Stimulated activated CD4-positive, alpha-beta T cell treated with anti-CD3 and anti-CD28 coated beads, TNF-alpha, amount 100 ng/mL, for 1 hour (primary cell): ENCODE measurements at places on chromosomes 12 and 14.
A peak's percentile ranks its signal among the peaks of the same experiment; 100 is the strongest.

DNA sequence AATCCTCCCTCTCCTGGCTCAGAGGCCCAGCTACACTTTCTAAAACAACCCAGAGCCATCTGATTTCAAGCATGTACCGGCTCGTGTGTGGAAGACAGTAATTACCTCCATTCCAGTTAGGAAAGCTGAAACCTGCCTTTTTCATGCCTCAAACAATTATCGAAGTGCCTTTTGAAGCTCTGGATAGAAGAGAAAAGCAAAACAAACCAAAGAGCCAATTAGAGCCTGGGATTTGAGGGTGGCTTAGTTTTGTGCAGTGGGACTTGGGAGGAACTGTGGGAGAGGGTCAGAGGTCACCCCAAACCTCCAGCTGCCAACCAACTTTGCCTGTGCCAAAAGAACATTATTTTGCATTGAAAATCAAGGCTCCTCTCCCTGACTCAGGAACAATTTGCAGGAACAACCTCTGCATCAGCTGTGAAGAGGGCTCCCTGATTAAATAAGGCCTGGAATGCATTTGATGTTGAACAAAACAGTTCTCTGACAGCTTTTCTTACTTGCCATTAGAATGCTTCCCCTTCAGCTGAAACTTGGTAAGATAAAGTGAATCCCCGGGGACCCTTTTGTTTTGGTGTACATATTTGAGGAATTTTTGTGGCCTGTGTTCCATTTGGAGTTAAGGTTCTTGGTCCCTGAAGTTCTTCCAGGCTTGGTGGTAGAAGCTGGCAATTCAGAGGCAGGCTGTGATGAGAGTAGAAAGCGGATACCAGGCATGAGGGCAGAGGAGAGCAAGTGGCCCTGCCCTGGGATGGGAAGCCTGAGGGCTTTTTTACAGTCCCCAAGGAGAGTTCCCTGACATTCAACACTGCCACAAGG, 270.1 kb downstream of the ZFP36L1 start:
- no peak for DNase-seq

DNA sequence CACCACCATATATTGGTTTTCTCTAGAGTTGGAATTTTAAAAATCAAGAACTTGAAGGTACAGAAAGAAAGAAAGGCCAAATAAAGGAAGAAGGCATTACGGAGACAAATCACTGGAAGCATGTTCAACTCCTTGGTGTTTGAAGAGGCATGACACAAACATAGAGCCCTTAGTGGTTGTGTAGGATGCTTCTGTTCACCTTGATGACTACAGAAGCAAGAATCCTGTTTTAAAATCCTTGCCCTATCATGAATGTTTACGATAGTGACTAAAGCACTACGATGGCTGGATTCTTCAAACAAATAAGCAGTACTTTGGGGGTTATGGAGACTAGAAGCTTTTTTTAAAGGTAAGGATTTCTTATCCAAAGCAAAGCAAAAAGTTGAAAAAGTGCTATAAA, 10.3 kb upstream of the ISM2 start:
- no peak for DNase-seq

- peak; percentile 66 for DNase-seq
These were observed 473.0 kb downstream of the DPF3 start for GRCh38 chr14:72420749-72421474.

GRCh38 chr14:59344691-59345455, 120.3 kb downstream of the GPR135 start:
- no peak for DNase-seq

DNA sequence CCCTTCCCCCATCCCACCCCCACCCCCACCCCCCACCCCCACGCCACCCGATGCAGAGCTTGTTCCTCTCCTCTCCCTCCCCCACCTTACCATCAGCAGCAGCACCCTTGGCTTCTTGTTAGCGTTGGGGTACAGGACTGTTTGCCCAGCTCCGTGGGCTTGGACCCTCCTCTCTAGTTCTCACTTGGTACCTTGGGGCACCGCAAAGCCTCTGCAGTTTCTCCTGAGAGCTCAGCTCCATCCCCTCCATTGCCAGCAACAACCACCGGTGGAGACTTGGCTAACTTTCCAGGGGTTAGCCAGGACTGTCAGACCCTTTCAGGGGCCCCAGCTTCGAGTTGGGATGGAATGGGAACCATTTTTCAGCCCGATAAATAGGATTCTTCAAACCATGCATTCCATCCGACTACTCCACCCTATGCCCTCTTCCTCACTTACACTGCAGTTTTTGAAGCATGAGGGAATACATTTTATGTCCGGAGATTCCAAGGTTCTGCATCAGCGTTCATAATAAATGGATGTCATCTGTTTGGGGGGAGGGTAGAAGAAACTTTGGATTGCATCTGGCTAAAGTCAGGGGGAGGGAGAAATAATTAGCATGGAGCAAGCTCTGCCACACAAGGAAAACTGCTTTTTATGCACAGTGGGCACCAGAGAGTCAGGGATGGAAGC, 1.1 kb downstream of the SCN8A start:
- DNase-seq: no peak

- no peak for DNase-seq
These were observed 36.2 kb downstream of the CHGA start for GRCh38 chr14:92959189-92959531.

DNA sequence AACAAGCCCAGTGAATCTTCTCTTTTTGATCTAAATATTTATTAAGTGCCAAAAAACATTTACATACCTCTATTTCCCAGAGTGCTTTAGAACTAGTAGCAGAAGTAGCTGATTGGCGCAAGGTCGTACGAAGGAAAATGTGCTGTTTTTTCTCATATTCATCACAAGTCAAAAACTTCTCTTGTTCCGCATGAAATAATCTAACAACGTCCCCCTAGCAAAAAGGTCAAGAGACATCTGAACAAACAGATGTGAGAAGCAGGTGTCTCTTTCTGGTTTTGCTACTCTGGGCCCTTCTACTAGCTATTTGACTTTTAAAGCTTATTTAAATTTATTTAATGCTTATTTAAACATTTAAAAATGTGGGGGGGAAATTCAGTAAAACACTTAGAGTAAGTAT, 117.8 kb downstream of the ITPR2 start:
- DNase-seq: no peak

DNA sequence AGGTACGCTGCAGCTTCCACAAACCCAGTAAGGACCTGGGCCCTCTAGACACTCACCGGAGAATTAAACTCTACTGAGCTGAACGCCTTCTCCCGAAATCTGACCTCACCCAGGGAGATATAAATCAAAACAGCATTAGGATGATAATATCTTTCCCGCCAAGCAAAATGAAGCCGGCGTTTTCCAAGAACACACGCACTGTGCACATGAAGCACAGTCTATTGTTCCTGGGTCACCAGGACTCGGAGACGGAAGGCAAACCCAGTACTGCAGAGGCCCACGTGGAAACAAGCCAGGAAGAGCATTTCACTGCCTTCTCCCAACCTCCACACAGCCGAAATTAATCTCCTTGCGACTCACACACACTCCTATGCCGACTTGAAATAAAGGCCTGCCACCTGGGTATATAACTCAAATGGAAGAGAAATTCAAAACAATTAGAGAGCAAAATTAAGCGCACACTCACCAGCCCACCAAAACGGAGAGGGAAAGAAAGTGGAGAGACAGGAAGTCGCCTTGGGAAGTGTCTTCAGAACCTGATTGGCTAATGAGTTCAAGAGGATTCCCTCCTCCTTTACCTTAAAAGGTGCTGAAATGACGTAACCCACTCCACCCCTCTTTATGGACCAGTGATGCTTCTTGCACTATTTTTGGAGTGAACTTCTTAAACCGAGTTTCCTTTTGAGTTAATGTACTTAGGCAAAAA, at the start of gene CCNB1IP1:
TSS of gene CCNB1IP1 (minus strand) at position 492 of the 706 bp plus-strand sequence. CDS start 16,756 bp downstream, outside the sequence.
- DNase-seq: no peak

GRCh38 chr14:90760078-90760444, 56.2 kb downstream of the TTC7B start:
- no peak for DNase-seq

GRCh38 chr12:26319511-26319910, 124.1 kb downstream of the SSPN start:
- DNase-seq: no peak

- no peak for DNase-seq
These were observed 24.8 kb downstream of the C12orf71 start for GRCh38 chr12:27057543-27057942.

- peak; percentile 37 for DNase-seq
These were observed 57.1 kb downstream of the ATG14 start for GRCh38 chr14:55354500-55354899.

- no peak for DNase-seq
These were observed 69.8 kb upstream of the ESRRB start for GRCh38 chr14:76306131-76306530.

GRCh38 chr14:21093769-21094681, 4.4 kb downstream of the ZNF219 start:
- no peak for DNase-seq

GRCh38 chr12:6700646-6701051, at the start of gene PIANP:
Gene PIANP (minus strand): TSS chr12:6700815. CDS start chr12:6698061, 2,754 bp downstream.
- DNase-seq: no peak

DNA sequence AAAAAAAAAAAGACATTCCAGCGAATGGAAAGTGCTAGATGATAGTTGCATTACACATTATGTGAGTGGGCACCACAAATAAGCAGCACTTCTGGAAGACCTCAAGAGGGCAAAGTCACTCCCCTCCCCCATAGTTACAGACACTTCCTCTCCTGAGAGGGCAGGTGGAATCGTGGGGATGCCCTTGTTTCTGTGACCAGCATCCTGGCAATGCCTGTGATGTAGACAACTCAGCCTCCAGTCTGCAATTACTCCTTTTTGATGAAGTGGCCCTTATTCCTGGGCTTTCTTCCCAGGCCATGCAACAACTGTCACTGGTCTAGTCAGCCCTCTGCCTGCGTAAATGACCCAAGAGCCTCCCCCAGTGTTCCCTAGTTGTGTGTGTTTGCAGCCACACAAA, 104.8 kb downstream of the VRK1 start:
- no peak for DNase-seq

DNA sequence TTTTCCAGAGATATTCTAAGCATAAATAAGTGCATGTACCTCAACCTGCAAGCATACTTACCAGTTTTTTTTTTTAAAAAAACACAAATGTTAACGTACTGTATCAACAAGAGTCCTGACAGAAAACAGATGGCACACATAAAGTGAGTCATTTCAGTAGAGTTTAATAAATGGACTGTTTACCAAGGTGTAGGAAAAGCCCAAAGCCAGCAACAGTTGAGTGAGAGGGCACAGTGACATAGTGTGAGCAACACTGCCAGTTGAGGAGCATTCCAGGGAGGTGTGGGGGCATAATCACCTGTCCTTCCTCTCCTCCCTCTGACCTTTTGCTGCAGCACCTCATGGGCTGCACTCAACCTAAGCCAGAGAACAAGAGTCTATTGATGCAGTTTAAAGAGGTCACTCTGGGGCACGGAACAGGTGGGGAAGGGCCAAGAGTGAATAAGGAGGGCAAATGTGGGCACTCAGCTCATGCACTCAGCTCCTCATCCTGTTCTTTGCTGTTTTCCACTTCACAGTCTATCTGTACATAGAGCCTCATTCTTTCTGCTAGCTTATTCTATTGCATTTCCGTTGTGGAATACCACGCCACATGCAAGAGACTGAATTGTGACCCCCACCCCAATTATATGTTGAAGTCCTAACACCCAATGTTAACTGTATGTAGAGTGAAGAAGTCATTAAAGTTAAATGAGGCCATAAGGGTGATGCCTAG, 29.3 kb downstream of the DHRS2 start:
- DNase-seq: no peak

DNA sequence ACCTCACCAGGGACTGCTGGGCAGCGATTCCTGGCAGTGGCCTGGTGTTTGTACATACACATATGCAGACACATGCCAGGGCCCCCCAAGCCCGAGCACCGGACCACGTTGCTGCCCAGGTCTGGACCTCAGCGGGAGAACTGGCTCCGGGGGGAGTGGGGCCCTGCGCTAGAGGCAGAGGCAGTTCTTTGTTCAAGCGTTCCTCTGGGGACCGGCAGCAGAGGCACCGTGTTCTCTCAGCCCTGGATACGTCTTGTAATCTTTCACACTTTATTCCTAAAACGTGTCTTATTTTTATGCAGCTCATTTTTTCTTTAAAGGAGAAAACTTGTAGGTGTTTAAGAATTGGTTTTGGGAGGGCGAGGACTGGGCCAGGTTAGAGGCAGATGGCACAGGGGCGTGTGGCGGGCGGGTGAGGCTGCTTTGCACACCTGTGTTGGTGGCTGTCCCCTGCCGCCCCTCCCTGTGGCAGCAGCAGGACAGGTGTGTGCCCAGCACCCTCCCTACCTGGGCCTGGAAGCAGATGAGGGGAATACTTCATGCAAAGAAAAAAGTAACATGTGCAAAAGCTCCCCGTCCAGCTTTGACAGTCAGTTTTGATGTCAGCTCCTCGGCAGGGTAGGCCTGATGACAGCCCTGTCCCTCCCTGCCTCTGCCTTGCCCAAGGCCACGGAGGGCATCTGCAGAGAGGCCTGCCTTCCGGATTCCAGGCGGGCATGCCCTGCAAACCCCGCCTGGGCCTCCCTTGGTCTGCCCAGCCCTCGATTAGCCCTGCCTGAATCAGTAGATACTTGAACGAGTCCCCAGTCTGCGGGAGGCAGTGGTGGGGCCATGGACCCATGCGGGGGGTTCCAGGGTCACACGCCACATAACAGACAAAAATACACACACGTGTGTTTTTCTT, 7.0 kb upstream of the PUS1 start:
- DNase-seq: no peak

GRCh38 chr12:2804393-2805142, 7.9 kb upstream of the ITFG2 start:
- DNase-seq: no peak

- no peak for DNase-seq
These were observed 21.7 kb downstream of the NT5DC3 start for GRCh38 chr12:103819312-103819711.

- no peak for DNase-seq
These were observed 4.7 kb downstream of the ANHX start for GRCh38 chr12:133231001-133231400.

DNA sequence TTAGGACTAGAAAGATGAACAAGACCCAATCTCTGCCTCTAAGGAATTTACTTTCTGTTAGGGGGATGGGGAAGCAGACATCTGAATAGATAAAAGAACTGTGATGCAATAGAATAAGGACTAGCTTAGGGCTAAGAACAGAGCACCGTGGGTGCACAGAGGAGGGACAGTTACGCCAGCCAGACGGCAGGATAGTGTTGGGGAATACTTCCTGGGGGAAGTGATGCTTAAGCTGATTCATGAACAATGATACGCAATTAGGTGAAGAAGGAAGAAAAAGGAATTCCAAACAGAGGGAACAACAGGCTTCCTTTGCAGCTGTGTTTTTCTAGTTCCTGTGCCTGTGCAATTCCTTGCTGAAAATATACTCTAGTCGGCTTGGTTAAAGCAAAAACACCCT, 501.1 kb downstream of the APAF1 start:
- DNase-seq: no peak

GRCh38 chr14:23571701-23572523, 4.3 kb upstream of the AP1G2 start:
- no peak for DNase-seq

- no peak for DNase-seq
These were observed 35.3 kb downstream of the ZC3H14 start for GRCh38 chr14:88598097-88598675.

GRCh38 chr12:58925111-58925611, 4.9 kb upstream of the LRIG3 start:
- no peak for DNase-seq

GRCh38 chr14:76498976-76499375, 123.0 kb downstream of the ESRRB start:
- DNase-seq: no peak
